ENCODE measurements at places on chromosomes 16 and 17. TPM values are rescaled to one million over a fixed set of nuclear protein-coding genes. Genes with fewer than 3 reads are reported as not detected.

TMEM98 gene
- total RNA-seq, result 64.2 TPM

CD19 gene
- total RNA-seq, result 0.94 TPM

SLC13A2 gene
- total RNA-seq, result not detected

SOST gene
- not detected for total RNA-seq

TBC1D3B gene
- 13.5 TPM for total RNA-seq

ADGRG1 gene
- total RNA-seq, result 75.1 TPM

NPIPB2 gene
- total RNA-seq, result 18.8 TPM

B4GALNT2 gene
- total RNA-seq, result not detected

OR1F1 gene
- 0.94 TPM for total RNA-seq

STAT5A gene
- 0.94 TPM for total RNA-seq

TPSG1 gene
- total RNA-seq, result not detected

TRPV3 gene
- 0.94 TPM for total RNA-seq

PRR15L gene
- total RNA-seq, result not detected

EVI2B gene
- total RNA-seq, result 0.63 TPM

CMC2 gene
- total RNA-seq, result 48.5 TPM

EFCAB13 gene
- 9.7 TPM for total RNA-seq

CES5A gene
- total RNA-seq, result 1.3 TPM

CHST6 gene
- 0.94 TPM for total RNA-seq

CPHXL2 gene
- not detected for total RNA-seq

SLC13A5 gene
- total RNA-seq, result 0.63 TPM

MGAT5B gene
- total RNA-seq, result 53.8 TPM

CASKIN1 gene
- 39.8 TPM for total RNA-seq

GINS2 gene
- 7.5 TPM for total RNA-seq

TBC1D28 gene
- total RNA-seq, result 5.3 TPM

CTF1 gene
- 0.31 TPM for total RNA-seq

NUP88 gene
- 124 TPM for total RNA-seq

GPRC5C gene
- 5.6 TPM for total RNA-seq

WNT3 gene
- total RNA-seq, result 6.3 TPM

TMEM219 gene
- total RNA-seq, result 25.4 TPM

CCL3 gene
- total RNA-seq, result 2.8 TPM

ACACA gene
- total RNA-seq, result 182 TPM

GPRC5B gene
- total RNA-seq, result 30.7 TPM

CPD gene
- total RNA-seq, result 72.0 TPM

GRB2 gene
- 141 TPM for total RNA-seq

FNDC8 gene
- total RNA-seq, result not detected

C1QTNF8 gene
- total RNA-seq, result 0.63 TPM

THUMPD1 gene
- total RNA-seq, result 101 TPM

Data from parietal lobe (tissue), 2 donors.